ENCODE measurements at places on chromosomes 2 and 18.

- no peak for DNase-seq
Measured at GRCh38 chr2:143436951-143437350, 307.7 kb downstream of the ARHGAP15 start.

GRCh38 chr2:27915874-27916273 is 25.3 kb downstream of the BABAM2 start:
- no peak for DNase-seq

DNA sequence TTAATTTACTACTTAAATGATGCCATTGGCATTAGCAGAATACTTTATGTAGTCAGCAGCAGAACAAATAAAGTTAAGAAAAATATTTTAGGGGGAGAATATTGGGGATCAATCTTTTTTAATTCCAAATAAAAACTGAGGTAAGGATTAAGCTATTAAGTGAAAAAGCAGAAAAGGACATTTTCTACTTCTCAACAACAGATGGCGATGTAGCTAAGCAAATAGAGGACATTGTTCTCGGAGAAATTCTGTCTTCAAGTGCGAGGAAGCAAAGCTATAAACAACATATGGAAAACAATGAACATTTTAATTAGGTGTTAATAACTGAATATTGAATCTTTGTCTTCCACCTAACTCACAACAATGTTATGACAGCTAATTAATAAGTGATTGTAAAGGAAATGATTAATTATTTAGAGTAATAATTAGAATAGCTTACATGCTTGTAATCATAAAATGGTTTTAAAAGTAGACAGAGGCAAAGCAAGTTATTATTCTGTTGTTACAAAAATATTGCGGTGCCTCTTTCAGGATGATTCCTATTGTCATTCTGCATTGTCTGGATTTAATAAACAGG is 32.9 kb upstream of the CCDC93 start:
- peak; percentile 61 for DNase-seq

GRCh38 chr2:176076796-176077195 is 7.0 kb downstream of the EVX2 start:
- DNase-seq = no peak

- DNase-seq = peak; percentile 91
Measured at GRCh38 chr2:48112911-48113680, 206.8 kb upstream of the FBXO11 start.

- DNase-seq = peak; percentile 16
Measured at GRCh38 chr2:173400760-173401159, 46.1 kb downstream of the CDCA7 start.

DNA sequence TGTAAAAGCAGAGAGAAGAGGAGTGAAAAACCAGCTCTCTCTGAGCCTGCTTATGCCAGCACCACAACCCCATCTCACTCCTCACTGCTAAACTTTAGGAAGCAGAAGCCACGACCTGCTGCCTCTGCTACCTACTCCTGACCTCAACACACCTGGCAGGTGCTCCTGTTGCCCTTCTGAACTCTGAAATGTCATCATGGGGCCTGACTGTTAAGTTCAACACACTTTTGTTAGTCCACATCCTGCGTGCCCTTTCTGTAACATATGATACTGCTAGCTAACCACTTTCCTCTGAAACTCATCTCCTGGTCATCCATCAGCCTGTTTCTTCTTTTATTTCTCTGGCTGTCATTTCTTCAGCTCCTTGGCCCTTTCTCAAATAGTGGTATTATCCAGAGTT is 118.1 kb downstream of the EPB41L3 start:
- DNase-seq = no peak

All from mesenchymal stem cell (in vitro differentiated cells and primary cell).